KG1 (cell line): ENCODE measurements at places on chromosomes 7 and 10.

DNA sequence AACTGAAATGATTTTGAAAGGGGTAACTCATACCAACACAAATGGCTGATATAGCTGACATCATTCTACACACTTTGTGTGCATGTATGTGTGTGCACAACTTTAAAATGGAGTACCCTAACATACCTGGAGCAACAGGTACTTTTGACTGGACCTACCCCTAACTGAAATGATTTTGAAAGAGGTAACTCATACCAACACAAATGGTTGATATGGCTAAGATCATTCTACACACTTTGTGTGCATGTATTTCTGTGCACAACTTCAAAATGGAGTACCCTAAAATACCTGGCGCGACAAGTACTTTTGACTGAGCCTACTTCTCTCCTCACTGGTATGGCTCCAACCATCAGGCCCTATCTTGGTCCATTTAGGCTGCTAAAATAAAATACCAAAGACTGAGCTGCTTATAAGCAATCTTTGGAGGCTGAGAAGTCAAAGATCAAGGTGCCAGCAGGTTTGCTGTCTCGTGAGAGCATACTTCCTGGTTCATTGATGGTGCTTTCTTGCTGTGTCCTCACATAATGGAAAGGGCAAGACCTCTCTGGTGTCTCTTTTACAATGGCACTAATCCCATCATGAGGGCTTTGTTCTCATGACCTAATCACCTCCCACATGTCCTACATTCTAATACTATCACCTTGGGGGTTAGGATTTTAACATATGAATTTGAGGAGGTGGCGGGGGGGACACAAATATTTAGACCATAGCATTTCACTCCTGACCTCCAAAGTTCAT lies 173.3 kb downstream of the CFTR start:
- DNase-seq = no peak

DNA sequence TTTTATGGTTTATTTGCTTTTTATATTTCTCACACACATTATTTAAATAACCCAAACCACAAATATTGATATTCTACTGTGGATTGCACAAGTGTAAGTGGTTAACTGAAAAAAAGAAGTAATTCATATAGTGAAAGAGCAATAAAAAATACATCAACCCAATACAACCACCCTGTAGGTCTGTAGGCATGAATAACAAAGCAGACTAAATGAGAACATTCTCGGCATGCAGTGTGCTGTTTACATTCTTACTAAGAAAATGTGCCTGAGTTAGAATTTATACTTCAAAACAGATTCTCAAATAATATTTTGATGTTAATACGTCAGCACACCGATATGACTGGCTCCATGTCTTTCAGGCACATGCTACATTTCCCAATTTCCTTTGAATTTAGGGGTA lies 660.8 kb downstream of the MAGI2 start:
- no peak for DNase-seq

GRCh38 chr10:119657725-119658124 lies 6.5 kb downstream of the BAG3 start:
- DNase-seq = no peak

- DNase-seq = no peak
Measured at GRCh38 chr10:110507346-110507745, 9.6 kb downstream of the DUSP5 start.

DNA sequence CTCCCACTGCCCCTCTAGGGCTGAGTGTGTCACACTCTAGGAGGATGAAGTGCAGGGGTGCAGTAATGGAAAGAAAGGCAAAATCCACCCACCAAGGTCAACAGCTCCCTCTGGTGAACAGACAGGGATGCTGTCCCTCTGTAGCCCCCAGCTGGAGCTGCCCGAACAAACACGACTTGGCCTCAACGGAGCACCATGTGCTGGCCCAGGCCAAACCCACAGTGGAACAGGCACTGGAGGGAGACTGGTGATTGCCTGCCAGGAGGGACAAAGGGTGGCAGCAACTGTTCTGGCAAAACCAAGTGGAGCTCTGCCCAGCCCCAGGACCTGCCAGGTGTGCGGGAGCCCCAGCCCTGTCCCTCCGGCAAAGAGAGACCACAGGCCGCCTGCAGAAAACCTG lies 20.7 kb downstream of the PDIA4 start:
- DNase-seq = no peak

- DNase-seq = peak; percentile 2
Measured at GRCh38 chr10:25080880-25081581, 64.6 kb downstream of the THNSL1 start.

GRCh38 chr10:23326544-23327307 lies 17.9 kb downstream of the C10orf67 start:
- no peak for DNase-seq

GRCh38 chr7:113128031-113128430 lies 9.7 kb upstream of the SMIM30 start:
- no peak for DNase-seq

DNA sequence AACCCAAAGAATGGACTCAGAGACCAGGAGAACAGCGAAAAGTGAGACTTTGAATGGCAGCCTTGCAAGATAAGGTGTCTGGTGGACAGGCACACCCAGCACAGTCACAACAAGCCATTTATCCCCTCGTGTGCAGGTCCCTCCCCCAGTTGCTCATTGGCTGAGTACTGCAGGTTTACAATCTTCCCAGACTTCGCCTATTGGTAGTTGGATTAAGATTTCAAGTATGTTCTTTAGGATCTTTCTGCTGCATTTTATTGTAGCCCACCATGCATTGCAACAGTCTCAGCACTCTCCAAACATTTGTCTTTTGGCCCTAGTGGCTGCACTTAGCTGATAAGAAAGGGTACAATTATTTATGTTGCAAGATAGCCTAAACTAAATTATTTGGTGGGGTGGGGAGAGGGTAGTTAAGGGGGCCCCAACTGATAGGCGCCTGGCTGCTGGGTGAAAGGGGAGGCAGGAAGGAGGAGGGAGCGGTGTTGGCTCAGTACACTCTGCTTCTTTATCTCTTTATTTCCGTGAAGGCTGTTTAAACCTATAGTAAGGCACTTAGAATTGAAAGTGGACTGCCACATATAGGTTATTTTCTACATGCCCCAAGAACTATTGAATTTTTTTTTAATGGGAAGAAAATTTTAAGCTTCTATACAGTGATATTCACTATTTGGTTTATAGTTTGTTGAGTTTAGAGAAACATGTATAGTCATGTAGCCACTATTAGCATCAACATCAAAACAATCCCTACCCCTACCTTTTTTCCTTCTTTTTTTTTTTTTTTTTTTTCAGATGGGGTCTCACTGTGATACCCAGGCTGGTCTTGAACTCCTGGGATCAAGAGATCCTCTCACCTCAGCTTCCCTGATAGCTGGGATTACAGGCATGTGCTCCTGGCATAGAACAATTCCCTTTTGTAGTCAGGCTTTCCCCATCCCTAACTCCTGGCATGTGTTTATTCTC lies 54.2 kb downstream of the GUSB start:
- DNase-seq = no peak

DNA sequence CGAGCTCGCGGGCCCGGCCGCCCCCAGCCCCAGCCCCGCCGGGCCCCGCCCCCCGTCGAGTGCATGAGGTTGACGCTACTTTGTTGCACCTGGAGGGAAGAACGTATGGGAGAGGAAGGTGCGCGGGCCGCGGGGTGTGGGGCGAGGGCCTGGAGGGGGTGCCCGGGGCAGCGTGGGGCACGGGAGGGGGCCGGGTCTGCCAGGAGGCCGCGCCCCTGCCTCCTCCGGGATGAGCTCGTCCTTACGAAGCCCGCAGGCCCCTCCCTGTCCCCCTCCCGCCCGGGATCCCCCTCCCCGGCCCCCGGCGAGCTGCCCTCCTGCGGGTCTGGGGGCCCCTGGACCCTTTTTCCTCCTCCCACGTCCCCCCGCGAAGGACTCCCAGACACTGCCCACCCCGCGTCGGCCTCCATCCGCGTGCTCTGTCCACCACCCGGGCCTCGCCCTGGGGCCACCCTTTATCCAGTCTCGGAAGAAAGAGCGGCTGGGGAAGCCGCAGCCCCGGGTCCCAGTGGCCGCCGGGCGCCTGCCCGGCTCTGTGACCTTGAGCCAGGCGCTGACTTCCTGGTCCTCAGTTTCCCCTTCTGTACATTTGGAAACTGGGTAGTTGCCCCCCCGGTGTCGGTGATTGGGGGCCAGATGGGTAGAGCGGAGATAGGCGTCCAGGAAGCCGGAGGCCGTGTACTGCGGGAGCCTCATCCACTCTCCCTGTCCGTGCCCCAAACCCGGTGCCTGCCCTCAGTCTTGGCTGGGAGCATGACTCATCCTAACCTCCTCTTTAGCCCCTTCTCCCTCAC lies 521 bp downstream of the LIMK1 start:
- no peak for DNase-seq

- DNase-seq = no peak
Measured at GRCh38 chr7:24971333-24972165, 8.4 kb downstream of the OSBPL3 start.

- no peak for DNase-seq
Measured at GRCh38 chr10:47311193-47311931, 10.9 kb upstream of the GDF2 start.

- no peak for DNase-seq
Measured at GRCh38 chr10:31345886-31346285, 26.9 kb downstream of the ZEB1 start.

DNA sequence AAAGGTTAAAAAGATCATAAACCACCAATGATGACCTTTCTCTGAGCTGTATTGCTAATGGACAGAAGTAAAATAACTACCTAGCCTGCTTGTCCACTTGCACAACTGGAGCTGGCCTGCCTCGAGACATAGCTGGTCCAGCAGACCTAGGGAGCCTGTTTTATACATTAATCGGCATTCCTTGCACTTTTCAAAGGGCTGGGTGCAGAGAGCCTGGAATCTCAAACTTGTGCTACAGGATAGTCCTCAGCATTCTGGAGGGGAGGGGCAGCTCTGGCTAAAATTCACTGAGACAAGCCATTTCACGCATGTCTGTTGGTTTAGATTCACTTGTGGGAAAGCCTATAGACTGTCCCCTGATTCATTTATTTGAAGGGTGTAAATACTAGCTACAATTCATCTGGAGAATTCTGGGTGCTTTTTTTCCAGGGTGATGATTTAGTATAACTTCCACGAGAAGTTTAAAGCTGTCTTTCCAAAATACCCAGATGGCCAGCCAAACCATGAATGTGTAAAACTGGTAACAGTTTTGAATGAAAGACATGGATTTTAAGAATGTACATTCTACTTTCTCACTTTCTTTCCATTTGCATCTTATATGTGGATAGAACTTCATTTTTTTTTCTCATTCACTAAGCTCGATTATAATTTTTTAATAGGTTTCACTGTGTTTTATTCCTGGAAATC lies 389.4 kb downstream of the KCNMA1 start:
- DNase-seq = no peak

DNA sequence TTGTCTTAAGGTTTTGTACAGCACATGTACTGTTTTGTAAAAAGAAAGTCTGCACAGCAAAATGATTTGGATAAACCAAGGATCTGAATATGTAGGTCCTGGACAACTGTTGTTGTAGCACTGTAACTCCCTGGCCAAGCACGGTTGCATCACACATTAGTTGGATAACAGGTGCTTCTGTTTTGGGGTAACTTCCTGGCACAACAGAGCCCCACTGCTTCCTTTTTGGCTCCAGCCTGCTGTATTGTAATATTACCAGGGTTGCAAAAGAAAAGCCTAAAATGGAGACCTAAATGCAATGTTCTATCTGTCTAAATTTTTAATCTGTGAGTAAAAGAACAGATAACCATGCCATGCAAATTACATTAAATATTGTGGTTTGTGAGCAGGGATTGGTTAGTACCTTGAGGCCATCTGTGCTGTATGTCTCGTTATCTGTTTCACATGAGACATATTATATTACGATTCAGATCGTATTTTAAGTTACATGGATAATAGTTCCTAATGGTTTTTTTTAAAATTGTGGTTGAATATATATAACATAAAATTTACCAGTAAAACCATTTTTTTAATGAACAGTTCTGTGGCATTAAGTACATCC lies 27.5 kb upstream of the WAC start:
- DNase-seq = no peak

GRCh38 chr7:114554781-114555537 lies 140.3 kb downstream of the FOXP2 start:
- no peak for DNase-seq

DNA sequence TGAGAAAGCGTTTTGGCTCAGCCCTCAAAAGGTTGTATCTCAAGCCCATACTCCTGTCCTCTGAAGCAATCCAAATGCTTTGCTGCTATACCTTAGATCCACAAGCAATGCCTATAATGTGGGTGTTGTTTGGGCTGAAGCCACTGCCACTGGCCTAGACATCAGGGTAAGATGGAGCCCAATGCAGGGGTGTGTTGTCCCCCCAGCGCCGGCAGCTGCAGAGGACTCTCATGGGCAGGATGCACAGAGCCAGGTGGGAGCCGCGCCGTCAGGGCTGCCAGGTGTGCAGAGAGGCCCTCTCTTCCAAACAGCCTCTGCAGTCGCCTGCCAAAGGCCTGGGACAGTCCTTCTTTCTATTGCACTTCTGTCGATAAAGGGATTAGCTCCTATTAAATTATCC lies 205.2 kb upstream of the SHH start:
- no peak for DNase-seq

DNA sequence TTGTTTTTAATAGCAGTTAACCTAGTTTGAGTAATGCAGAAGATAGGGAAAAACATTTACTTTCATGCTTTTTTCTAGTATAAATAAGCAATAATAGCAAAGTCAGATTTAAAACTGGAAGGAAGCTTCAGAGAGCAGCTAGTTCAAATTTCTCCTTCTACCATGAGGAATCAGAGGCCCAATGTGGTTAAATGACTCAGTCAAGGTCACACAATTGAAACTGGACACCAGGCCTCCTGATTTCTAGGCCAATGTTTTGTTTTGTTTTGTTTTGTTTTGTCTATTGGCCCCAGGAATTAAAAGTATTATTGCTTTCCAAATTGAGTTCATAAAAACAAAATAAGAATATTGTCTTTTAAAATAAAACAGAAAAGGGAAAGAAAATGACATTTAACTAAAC lies 122.3 kb downstream of the TRIL start:
- DNase-seq = no peak

DNA sequence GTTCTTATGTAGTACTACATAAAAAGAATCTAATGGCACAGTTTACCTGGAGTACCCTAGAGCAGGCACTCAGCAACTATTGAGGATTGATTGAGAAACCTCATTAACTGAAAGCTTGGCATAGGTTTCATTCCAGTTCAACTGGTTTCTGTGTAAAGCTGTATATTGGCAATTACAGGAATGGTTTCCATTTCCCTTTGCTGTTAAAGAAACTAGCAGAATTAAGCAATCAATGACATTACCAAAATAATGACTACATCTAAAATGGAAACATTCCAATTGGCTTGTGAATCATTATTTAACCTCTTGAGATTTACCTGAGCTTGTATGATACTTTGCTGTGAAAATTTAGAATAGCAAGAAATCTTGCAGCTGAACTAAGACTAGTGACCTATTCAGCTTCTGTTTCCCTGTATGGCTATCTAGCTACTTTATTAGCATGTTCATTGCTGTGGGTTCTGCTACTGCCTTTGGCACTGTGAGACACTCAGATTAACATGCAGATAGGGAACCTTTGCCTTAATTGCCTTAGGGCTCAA lies 33.5 kb upstream of the CADPS2 start:
- no peak for DNase-seq
